ENCODE measurements at places on chromosomes 11 and 22.

- peak; percentile 78 for DNase-seq
Observed at GRCh38 chr22:40668611-40669411, 10.5 kb upstream of the MCHR1 start.

- no peak for DNase-seq
Observed at GRCh38 chr11:31913985-31914384, 102.9 kb upstream of the PAX6 start.

DNA sequence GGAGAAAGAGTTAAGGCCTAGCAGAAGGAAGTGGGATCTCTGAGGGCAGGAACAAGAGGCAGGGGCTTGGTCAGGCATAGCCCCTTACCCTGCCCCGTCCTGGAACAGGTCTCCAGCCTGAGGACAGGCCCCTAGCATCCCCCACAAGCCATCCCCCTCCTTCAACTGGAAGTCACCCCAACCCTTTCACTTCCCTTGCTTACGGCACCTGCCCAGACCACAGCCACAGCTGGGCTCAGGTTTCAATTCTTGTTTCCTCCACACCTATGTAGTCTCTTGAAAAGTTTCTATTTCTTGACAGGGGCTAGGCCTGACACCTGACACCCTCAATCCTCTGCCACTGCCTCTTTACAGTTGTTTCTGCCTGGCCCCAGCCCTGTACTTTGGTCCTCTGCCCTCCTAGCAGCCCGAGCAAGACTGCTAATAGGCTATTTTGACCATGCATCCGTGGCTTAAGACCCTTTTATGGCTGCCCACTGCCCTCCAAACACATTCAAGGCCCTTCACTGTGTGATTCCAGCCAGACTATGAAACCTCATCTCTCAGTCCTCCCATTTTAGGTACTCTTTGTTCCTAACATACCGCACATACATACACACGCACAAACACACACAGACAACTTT is 10.9 kb upstream of the FCHSD2 start:
- no peak for DNase-seq

- DNase-seq: no peak
Observed at GRCh38 chr11:68685656-68686380, 1.5 kb downstream of the GAL start.

DNA sequence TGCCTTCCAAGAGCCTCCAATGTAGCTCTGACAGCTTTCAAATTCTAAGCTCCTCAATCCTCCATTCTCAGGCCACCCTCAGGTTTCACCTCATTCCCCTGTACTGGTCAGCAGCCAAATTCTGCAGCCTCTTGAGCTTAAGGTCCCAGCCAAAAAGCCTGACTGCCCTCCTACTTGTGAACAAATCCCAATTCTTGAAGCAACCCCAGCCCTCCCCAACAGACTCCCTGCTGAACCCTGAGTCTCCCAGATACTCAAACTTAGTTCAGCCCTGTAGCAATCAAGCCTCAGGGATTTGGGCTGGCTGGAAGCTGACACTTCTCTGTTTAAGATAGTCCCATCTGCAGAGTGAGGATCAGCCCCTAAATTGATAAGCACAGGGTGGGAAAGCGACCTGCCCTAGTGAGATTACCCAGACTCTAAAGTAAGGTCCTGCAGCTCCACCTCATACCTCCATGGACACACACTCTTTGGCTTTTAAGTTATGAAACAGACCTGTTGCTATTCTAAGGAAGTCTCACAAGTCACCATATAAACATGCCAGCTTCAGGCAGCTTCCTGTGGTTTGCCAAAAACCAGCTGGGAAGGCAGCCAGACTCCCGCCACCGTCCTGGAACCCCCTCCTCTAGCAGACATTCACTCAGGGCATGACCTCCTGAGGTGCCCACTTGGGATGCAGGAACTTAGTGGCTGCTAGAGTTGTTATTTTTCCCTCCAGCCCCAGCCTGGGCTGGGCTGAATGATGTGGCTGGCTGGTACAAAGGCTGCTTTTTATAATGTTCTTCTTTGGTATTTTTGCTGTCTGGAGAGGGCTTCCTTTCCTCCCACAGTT is 82.5 kb upstream of the PICALM start:
- peak; percentile 26 for DNase-seq

- DNase-seq: no peak
Observed at GRCh38 chr11:32429477-32429876, 5.9 kb downstream of the WT1 start.

DNA sequence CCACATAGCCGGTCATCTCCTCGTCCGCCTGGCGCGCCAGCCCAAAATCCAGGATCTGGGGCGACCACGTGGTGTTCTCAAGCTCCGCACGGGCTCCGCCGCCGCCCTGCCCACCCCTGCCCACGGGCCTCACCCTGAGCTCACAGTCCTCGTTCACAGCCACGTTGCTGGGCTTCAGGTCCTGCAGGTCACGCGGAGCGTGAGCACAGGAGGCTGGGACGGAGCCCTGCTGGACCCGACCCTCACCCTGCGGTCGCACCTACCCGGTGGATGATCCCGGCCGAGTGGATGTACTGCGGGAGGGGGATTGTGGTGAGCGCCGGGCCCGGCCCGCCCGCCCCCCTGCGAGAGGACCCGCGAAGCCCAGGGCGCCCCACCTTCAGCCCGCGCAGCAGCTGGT is 3.2 kb downstream of the MAPK11 start:
- DNase-seq: no peak

- DNase-seq: peak; percentile 92
Observed at GRCh38 chr11:126163074-126163700, 48.3 kb downstream of the RPUSD4 start.

GRCh38 chr11:74086242-74086884 is 77.5 kb upstream of the UCP3 start:
- no peak for DNase-seq

DNA sequence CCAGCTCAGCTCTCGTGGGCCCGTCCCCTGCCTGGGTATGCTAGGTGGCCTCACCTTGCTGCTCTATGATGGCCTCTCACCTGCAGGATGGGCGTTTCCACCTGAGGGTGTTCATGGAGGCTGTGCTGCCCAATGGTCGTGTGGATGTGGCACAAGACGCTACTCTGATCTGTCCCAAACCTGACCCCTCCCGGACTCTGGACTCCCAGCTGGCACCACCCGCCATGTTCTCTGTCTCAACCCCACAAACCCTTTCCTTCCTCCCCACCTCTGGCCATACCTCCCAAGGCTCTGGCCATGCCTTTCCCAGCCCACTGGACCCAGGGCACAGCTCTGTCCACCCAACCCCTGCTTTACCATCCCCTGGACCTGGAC is 2.1 kb downstream of the ZP1 start:
- DNase-seq: no peak

- no peak for DNase-seq
Observed at GRCh38 chr22:42651134-42651533, 1.9 kb upstream of the CYB5R3 start.

GRCh38 chr11:78856211-78856610 is 281.5 kb upstream of the NARS2 start:
- no peak for DNase-seq

DNA sequence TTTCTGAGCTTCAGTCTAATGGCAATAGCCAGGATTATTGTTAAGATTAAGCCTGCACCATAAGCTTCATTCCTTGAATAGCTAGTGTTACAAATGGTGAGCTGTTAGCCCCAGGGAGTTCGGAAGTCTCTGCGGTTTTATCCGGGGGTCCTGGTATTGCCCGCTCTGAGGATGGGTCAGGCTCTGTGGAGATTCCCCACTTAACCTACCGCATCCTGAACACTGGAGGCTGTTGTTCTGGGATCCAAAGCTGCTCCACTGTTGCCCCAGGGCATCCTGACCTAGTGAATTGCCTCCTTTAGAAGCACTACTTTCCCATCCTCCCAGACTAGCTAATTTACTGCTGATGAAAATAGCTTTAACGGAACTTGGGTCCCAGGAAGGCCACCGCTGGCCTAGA is 14.5 kb upstream of the PEX26 start:
- no peak for DNase-seq

- no peak for DNase-seq
Observed at GRCh38 chr11:60242740-60243239, at the start of gene MS4A4E. TSS of gene MS4A4E (minus strand) at chr11:60243137. CDS start at chr11:60230055, 13,082 bp downstream.

- peak; percentile 33 for DNase-seq
Observed at GRCh38 chr22:41636467-41636866, 15.4 kb downstream of the XRCC6 start.

- no peak for DNase-seq
Observed at GRCh38 chr22:19643448-19644313, 70.6 kb upstream of the SEPTIN5 start.

DNA sequence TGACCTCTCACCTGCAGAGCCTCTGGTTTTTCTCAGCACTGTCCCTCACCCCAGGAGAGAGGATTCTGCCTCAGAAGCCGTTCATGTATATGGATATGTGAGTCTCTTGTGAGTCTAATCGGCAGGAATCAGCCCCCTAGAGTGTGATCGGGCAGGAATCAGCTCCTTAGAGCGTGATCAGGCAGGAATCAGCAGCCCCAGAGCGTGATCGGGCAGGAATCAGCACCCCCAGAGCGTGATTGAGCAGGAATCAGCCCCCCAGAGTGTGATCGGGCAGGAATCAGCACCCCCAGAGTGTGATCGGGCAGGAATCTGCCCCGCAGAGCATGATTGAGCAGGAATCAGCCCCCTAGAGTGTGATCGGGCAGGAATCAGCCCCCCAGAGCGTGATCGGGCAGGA is 80.0 kb upstream of the EIF3D start:
- DNase-seq: no peak

- no peak for DNase-seq
Observed at GRCh38 chr11:11574373-11575287, 47.2 kb downstream of the GALNT18 start.

- DNase-seq: peak; percentile 44
Observed at GRCh38 chr11:114291842-114292680, 4.1 kb upstream of the NNMT start.

DNA sequence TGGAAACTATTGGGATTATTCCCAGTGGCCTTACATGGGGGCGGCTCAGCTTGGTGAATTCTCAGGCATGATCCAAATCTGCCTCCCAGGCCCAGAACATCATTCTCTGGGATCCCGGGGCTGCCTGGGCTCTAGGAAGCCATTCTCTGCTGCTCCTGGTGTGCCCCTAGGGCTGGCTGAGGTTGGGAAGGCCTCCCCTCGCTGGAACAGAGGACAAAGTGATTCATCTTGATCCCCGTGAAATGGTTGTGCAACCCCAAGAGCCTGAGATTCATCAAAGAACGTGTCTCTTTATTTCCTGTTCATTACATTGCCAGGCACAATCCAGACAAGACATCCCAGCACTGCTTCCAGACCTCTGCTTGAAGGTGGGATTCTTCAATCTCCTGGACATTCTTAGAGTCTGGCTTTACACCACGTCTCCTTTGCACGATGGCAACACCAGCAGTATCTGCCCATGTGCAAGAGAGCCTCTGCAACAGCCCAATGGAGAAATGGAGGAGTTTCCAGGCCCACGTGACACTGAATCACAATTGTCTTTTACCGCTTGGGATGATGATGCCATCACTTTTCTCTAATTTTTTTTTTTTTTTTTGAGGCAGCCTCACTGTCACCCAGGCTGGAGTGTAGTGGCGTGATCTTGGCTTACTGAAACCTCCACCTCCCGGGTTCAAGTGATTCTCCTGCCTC is 52.3 kb downstream of the TST start:
- no peak for DNase-seq

DNA sequence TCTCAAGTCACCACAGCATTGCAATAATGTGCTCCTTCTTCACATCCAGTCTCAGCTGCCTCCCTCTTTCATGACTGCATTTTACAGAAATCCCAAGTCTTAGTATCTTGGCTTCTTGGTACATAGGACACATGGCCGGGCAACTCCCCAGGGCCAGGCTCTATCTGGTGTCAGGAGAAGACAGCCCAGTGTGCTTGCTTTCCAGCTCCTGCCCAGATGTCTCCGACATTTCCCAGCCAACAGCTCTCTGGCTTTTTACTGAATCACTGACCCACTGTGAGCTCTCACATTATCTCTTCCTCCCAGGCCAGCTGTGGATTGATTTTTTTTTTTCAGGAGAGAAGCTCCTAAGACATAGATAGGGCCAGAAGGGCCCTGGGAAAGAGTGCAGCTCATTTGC is 346.0 kb upstream of the C11orf87 start:
- peak; percentile 36 for DNase-seq

GRCh38 chr22:39229688-39230260 is 15.0 kb downstream of the PDGFB start:
- no peak for DNase-seq

DNA sequence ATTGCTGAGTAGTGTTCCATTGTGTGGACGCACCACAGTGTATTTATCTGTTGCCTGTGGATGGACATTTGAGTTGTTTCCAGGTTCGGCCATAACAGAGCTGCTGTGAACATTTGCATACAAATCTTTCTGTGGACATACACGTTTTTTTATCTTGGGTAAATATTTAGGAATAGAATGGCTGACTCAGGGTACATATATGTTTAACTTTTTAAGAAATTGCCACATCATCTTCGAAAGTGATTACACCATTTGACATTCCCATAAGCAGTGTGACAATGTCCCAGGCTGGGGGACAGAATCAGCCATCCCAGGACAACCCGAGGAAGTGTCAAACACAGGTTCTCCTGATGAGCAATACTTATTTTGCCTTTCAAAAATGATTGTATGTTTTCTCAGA is 87.9 kb downstream of the OSBP2 start:
- DNase-seq: no peak

- peak; percentile 79 for DNase-seq
Observed at GRCh38 chr11:112613051-112613972, 347.9 kb upstream of the NCAM1 start.

- no peak for DNase-seq
Observed at GRCh38 chr11:76656050-76656531, 14.5 kb downstream of the LRRC32 start.

DNA sequence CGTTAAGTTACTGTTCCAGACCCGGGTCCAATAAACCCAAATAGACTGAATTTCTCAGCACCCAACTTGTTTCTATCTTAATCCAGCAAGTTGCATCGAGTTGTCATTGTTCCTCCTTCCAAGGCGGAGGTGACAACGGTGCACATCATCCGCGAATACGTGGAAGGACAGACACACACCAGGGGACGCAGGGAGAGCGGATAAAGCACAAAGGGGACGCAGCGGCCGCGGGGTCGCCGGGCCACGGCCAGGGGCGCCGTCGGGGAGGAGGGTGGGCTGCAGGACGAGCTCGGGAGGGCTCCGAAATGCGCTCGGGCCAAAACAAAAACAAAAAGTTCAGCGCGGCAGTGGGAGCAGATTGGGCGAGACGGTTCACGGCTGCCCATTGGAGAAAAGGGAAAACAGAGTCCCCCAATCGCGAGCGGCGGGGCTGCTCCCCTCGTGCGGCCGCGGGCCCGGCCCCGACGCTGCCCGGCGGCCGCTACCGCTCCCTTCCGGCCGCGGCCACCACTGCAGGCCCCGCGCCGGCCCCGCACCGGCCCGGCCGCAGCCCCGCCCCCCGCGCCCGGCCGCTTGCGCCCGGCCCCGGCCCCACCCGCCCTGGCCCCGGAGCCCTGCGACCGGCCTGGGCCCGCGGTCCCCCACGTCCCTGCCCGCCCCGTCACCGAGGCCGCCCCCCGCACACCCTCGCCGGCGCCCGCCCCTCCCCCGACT is 518 bp downstream of the KMT5B start:
- peak; percentile 94 for DNase-seq

DNA sequence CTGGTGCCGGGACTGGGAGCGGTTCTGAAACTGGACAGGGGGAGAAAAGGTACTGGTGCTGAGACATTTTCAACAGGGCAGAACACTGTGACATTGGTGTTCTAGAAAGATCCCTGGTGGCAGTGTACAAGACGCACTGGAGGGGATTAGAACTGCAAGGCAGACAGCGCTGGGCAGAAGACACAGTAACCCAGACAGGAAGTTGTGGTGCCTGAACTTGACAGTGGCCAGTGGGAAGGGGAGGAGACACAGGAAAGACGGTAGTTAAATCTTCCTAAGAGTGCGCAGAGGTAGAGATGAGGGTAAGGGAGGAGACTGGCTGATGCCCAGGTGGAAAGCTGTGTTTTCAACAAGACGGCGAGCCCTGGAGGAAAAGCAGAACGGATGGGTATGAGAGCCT is 24.5 kb downstream of the FAM227A start:
- no peak for DNase-seq

GRCh38 chr11:114149689-114150407 is 90.3 kb downstream of the ZBTB16 start:
- no peak for DNase-seq

All from AG20443 (cell line).